ENCODE measurements at places on chromosomes 1 and 21.

GRCh38 chr1:1826356-1827088 lies 48.3 kb upstream of the NADK start:
- DNase-seq: no peak

GRCh38 chr1:241702442-241703373 lies 50.6 kb downstream of the WDR64 start:
- no peak for DNase-seq

DNA sequence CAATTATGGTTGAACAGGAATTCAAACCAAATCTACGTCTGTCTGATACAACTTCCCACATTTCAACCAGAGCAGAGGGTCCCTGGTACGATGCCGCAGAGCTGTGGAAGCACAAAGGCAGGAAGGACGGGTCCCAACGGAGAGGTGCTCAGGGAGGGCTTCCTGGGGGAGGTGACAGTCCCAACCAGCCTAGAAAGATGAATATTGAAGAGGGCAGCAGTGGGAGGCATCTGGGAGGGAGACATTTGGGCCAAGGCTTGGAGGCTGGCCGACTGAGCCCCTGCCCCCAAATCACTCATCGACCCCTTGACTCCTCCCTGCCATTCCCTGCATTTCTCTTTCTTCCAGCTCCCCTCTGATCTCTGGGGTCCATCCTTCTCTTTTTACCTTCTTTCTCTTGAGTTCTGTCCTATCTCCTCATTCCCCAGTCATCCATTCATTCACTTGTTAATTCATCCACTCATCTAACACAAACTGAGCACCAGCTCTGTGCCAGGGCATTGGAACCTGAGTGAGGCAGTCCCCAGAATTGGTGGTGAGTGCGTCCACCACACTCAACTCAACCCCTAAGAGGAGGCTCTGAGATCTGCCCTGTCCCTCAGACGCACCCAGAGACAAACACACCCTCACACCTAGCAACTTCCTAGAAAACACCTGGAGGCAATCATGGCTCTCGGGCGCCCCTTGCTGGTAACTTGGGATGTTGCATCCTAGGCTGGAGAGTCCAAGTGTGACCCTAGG lies 13.2 kb upstream of the CELA3B start:
- DNase-seq: peak; percentile 60

DNA sequence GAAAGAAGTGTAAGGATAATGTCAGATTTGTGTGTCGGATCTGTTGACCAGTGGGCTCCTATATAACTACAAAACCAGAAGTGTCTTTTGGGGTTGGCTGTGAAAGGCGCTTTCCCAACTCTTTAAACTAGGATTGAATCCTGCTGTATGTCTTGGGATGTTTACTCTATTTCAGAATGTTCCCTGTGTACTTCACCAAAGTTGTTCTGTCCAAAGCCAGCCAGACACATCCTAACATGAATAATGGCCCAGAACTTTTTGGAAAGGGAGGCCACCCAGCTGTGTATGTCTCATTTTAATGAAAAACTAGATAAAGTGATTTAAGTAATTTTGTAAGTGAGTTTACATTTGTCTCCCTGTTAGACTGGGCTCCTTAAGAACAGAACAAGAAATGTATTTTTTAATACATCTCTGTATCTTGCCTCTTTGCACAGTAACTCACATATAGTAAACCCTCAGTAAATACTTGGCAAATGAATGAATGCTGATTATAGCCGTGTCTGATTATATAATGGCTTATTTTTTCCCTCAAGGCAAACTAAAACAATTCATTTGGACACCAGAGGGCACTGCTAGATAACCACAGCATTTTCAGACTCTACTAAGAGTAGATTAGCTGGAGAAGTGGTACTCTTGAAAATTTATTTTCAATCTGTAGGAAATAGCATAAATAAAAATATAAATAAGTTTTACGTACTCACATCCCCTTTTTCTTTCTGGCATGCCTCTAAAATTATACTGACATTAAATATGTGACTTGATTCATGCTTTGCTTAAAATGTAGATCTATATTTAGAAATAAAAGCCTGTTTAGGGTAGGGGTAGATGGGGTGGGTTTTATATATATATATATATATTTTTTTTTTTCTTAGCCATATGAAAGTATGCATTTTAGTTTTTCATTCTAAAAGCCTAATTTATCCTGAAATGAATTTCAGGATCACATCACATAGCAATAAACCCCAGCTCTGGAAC lies 23.8 kb downstream of the TSEN15 start:
- DNase-seq: no peak

- DNase-seq: no peak
These were observed 32.8 kb upstream of the RNF19B start for GRCh38 chr1:32997381-32997891.

DNA sequence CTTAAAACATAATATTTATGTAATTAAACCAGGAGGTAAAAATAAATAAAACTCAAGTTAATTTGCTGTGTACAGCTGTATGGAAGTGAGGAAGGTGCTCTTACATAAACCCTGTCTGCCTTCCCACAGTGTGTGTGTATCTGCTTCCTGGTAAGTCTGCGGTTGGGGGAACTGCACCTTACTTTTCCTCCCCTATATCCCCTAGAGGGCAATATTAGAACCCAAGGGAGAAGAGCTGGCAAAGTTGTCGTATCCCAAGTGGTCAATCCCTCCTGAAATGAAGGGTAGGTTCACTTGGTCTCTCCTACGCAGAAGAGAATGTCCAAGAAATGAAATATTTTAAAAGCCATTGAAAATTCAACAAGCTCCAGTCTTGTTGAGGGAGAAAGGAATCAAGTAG lies 17.8 kb upstream of the JAK1 start:
- no peak for DNase-seq

DNA sequence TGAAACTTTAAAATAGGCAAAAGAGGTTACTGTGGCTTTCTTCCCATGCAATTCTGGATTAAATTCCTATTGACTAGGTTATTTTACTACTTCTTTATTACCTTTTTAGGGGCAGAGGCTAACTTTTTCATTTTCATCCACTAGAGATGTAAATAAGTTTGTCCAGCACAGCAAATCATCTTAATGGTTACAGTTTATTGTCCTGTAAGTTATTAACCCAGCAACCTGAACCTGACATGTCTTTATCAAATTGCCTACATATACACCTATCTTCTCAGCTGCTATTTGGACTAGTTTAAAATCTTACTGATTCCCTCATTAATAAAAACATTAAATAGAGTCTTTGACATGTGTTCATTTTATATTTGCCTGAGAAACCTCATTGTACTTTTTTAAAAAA lies 6.9 kb upstream of the SCYL3 start:
- DNase-seq: no peak

DNA sequence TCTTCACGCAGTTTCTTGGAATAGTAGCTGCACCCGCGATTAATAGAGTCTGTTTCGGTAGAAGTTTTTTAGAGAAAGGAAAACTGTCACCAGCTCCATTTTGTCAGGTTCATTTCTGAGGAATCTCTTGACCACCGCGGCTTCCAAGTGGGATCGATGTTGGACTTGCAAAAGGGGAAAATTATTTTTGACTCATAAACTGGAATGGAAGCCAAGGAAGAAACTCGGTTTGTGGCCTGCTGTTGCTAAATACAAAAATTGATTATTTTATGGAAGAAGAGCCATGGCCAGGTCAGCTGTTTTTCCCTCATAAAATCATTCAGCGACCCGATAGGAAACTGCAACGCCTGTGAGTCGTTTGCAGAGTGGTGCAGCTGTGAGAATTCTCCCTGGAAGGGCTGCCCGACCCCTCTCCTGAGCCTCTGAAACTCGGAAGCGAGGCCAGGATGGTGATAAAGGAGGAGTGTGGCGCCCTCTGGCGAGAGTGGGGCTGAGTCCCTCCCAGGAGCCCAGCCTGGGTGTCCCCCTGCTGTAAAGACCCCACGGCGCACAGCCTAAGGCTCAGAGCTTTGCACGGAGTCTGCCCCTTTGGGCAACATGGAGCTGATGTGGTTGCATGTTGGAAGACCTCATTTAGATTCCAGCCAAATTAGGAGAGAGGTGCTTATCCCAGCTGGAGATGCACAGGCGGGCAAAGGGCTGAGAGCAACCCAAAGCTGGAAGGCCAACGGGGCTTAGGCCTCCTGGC lies 83.6 kb upstream of the SLC25A33 start:
- DNase-seq: peak; percentile 57

DNA sequence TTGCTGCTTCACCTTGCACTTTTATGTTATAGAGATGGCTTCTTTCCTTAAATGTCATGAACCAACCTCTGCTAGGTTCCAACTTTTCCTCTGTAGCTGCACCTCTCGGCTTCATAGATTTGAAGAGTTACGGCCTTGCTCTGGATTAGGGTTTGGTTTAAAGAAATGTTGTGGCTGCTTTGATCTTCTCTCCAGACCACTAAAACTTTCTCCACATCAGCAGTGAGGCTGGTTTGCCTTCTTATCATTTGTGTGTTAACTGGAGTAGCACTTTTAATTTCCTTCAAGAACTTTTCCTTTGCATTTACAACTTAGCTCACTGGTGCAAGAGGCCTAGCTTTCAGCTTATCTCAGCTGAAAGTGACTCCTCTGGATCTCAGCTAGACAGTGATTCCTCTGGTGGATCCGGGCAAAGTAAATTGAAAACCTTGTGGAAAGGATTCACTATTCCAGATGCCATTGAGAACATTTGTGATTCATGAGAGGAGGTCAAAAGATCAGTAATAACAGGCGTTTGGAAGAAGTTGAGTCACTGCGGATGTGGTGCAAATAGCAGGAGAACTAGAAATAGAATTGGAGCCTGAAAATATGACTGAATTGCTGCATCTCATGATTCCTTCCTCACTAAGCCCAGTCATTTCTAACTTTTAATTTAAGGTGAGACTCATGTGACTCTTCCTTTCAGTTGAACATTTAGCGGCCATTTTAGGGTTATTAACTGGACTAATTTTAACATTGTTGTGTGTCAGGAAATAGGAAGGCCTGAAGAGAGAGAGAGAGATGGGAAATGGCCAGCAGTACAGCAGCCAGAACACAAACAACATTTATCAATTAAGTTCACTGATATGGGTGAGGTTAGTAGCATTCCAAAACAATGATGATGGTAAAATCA lies 16.2 kb upstream of the RGS1 start:
- no peak for DNase-seq

- no peak for DNase-seq
These were observed 71.8 kb downstream of the CHRM3 start for GRCh38 chr1:239458144-239458500.

GRCh38 chr1:228018125-228018398 lies 11.3 kb downstream of the WNT3A start:
- no peak for DNase-seq

- no peak for DNase-seq
These were observed 3.1 kb downstream of the PRUNE1 start for GRCh38 chr1:151011154-151011850.

DNA sequence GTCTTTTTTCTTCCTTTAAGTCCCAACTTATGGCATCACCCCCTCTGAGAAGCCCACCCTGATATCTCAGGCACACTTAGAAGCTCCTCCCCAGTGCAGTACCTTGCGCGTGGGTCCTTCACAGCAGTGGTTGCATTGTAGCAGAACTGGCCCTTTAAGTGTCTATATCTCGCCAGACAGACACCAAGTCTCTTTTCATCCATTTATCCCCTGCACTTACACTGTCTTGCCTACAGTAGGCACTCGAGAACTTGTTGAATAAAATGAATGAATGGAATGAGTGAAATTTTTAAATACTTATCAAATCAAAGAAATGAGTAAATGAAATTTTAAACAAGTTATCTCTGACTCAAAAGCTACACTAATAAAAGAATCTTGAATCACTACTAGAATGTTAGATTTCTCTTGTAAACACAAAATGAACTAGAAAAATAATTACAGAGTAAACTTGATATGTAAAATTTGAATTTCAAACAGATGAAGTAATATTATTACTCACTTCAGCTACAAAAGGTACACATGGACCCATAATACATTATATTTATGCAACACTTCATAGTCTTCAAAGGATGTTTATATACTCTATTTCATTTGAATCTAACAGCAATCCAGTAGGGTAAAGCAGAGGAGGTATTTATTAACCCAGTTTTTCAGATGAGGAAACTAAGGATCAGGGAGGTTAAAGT lies 54.7 kb upstream of the MAN1A2 start:
- DNase-seq: no peak

- DNase-seq: no peak
These were observed 18.4 kb upstream of the PTBP2 start for GRCh38 chr1:96703186-96703585.

- no peak for DNase-seq
These were observed 5.8 kb downstream of the DCAF8 start for GRCh38 chr1:160256396-160257046.

GRCh38 chr1:230148126-230148652 lies 81.2 kb downstream of the GALNT2 start:
- DNase-seq: no peak

DNA sequence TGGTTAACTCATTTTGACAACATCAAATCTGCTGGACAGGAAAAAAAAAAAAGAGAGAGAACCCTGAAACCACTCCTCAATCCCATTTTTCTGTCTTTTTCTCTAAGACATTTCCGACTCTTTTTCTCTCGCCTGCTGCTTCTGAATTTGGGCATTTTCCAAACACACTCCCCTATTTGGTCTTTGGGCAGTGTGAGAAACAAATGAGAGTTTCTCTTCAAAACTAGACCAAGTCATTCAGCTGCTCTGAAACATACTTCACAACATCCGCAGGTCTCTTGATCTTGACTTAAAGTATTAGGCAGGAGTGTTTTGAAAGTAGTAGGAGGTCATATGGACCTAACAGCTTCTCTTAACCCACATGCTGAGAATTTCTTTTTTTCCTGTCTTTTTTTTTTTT lies 364.8 kb upstream of the ESRRG start:
- no peak for DNase-seq

GRCh38 chr1:114715952-114716303 lies 643 bp downstream of the NRAS start:
- no peak for DNase-seq

DNA sequence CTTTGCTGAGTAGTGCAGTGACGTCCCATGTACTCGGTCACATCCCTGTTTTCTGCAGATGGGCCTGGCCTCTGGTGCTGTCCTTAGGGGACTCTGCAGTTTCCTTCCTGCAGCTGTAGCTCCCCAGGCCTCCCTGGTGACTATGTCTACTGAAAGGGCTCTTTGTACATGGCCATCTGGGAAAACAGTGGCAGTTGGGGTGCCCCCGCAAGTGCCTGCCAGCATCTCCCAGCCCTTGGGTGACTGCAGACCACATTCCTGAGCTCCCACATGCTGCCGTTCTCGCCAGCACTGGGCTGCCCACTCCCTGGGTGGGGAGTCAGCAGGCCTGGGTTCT lies 37.5 kb upstream of the KCNA10 start:
- no peak for DNase-seq
